ENCODE measurements at places on chromosomes 13 and 19.

DNA sequence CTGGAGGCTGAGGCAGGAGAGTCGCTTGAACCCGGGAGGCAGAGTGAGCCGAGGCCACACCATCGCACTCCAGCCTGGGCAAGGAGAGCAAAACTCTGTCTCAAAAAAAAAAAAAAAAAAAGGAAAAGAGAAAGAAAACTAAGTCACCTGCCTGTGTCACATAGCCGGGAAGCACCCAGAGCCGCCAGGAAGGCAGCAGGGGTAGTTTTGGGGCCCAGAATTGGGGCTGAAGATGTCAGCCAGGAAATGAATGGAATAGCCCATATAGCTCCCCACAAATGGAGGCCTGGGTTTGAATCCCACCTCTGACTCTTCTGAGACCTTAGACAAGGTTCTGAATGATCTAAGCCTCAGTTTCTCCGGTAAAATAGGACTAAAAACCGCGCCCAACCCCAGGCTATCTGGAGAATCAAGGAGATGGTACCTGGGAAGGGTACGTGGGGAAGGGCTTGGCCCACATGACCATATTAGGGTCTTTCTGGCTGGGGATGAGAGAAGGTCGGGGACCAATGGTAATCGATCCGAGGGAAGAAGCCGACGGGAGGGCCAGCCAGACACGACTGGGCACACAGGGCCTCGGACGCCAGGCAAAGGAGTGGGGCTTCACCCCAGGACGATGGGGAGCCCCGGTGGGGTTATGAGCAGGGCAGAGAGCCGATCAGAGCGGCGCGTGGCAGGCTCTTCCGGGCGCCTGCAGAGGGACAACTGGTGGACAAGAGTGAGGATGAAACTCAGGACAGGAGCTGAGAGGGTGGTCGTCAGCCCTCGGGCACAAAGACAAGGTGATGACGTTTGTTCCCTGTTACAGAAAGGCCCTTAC, 14.4 kb downstream of the CCDC124 start:
- DNase-seq = no peak

DNA sequence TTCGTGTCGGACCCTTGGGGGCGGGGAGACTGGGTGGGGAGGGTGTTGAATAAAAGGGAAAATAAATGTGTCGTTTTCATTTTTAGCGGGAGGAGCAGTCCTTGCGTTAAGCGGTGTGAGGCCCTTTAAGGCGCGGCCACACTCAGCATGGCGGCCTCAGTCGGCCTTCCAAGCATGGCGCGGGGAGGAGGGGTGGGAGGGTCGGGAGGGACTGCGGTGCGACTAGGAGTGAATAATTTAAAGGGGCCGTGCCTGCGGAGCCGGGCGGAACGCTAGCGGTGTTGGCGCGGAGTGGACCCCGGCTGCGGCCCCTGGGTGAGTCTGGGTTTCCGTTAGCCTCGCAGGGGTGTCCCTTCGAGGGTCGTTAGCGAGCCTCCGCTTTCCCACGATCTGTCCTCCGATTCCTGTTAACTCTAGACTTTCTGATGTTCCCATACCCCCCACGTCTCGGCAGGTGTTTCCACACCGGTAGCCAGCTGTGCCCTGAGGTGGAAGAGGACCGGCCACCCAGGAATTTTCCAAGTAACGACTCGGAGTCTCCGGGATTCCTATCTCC, 1.5 kb upstream of the PNPLA6 start:
- DNase-seq = no peak

DNA sequence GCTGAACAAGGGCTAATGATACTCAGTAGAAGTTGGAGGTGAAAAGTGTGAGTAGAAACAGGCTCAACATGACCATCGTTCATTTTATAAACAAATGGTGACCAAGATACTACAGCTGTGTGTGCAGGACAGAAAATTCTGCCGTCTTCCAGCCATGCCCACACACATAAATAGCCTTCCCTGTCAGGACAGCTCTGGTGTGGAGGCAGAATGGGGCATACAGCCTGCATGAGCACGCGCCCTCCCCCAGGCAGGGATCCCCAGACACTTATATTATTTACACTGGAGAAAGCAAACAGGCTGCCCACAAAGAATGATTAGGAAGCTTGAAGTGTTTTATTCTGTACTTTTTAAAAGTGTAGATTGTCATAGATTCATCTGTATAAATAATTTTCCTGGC, 20.4 kb downstream of the GJA3 start:
- DNase-seq = no peak

- DNase-seq = no peak
Measured at GRCh38 chr13:98892077-98892476, 85.8 kb downstream of the DOCK9 start.

Data from iPS DF 6.9 (cell line).